ENCODE measurements at places on chromosomes 1 and 21. TPM values are rescaled to one million over a fixed set of nuclear protein-coding genes. Genes with fewer than 3 reads are reported as not detected.

Gene SPRR2E
- total RNA-seq = not detected

Gene SPATA17
- not detected for total RNA-seq

GRCh38 chr1:240737298-240737697, 125.3 kb upstream of the GREM2 start:
- H3K27me3 ChIP-seq = no peaks in the 10 kb centered on the region
- DNase-seq = no peak
- H3K36me3 ChIP-seq = no peaks in the 10 kb centered on the region
- H3K27ac ChIP-seq = no peak overlapping the region
- no peaks in the 10 kb centered on the region for H3K4me1 ChIP-seq

DNA sequence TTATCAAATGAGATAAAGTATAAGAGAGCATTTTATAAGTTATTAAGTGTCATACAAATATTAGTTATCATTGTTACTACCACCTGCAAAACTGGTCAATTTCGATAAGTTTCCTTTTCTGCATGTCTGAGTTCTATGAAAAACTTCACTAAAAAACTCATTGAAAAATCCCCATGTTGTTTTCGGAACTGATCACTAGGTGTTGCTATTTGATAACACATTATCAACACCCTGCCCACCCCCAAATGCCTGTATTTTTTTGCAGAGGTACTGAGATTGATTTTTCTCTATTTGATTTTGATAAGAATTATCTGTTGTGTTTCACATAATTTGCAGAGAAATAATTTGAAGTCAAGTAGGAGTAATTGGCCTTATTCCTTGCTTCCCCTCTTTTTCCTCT, 22.1 kb upstream of the DISP1 start:
- H3K27ac ChIP-seq = no peak overlapping the region
- DNase-seq = no peak
- H3K27me3 ChIP-seq = no peaks in the 10 kb centered on the region

Gene IGSF5
- total RNA-seq = not detected

GRCh38 chr1:184820218-184820750, 65.6 kb upstream of the EDEM3 start:
- no peaks in the 10 kb centered on the region for H3K27me3 ChIP-seq
- peaks cover 4% of the 10 kb centered on the region for H3K4me1 ChIP-seq
- H3K36me3 ChIP-seq = peaks cover 89% of the 10 kb centered on the region
- no peak for DNase-seq

DNA sequence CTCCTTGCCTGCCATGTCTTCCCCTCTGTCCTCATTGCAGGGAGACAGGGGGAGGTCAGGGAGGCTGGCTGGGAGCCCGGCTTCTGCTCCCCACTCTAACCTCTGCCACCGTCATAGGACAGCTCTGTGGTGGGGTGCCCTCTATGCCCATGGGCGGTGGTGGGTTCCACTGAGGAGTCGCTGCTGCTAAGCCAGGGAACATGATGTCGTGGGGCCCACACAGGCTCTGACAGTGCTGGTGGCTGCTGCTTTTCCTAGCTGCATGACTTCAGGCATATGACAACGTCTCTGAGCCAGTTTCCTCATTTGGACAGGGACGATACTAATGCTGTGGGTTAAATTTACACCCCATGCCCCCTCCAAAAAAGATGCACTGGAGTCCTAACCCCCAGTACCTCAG, 14.7 kb downstream of the KCNA10 start:
- no peak for DNase-seq
- H3K4me3 ChIP-seq = no peak overlapping the region
- peaks cover 4% of the 10 kb centered on the region for H3K4me1 ChIP-seq
- H3K36me3 ChIP-seq = no peaks in the 10 kb centered on the region
- H3K27me3 ChIP-seq = peaks cover 35% of the 10 kb centered on the region

Gene FCRL3
- total RNA-seq = 0.15 TPM

GRCh38 chr1:39892601-39893595, 8.8 kb downstream of the MYCL start:
- no peak for DNase-seq
- peaks cover 51% of the 10 kb centered on the region for H3K27me3 ChIP-seq
- H3K4me3 ChIP-seq = no peak overlapping the region
- no peaks in the 10 kb centered on the region for H3K36me3 ChIP-seq
- no peak overlapping the region for H3K27ac ChIP-seq
